Stimulated activated CD4-positive, alpha-beta T cell treated with anti-CD3 and anti-CD28 coated beads, Interleukin-15, amount 100 ng/mL, for 1 hour (primary cell): ENCODE measurements at places on chromosomes 1 and 21.

DNA sequence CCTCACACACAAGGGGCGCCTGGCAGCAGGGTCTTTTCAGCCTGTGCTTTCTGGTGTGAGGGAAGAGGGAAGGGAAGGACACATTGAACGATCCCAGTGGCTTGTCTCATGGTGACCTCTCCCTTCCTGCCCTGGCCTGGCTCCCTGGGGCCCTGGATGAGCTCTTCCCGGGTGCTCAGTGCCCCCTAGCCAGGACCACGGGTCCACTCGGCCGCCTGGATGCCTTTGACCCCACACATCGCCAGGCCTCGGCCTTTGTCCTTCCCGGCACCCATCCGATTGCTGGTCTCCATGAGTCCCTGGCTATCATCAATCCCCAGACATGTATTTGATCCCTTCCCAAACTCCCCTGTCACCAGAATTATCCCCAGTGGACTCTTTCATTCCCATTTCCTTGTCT is 6.0 kb upstream of the TFF3 start:
- DNase-seq: no peak

GRCh38 chr1:94339206-94339927 is 78.8 kb upstream of the ABCD3 start:
- no peak for DNase-seq

GRCh38 chr1:226821719-226822085 is 48.7 kb upstream of the PSEN2 start:
- DNase-seq: no peak

- DNase-seq: no peak
Observed at GRCh38 chr1:208538587-208538986, 294.4 kb upstream of the PLXNA2 start.

GRCh38 chr1:206864939-206865671 is at the start of gene IL20:
IL20 (plus strand) TSS chr1:206865623; CDS start chr1:206865853, 230 bp downstream.
- peak; percentile 80 for DNase-seq
